Left renal cortex interstitium (tissue), 4 donors: ENCODE measurements at places on chromosomes 6 and 20.

- DNase-seq = no peak
Measured at GRCh38 chr20:61931476-61932198, 134.0 kb downstream of the TAF4 start.

GRCh38 chr20:50338479-50339391 lies 148.1 kb downstream of the CEBPB start:
- DNase-seq = no peak

DNA sequence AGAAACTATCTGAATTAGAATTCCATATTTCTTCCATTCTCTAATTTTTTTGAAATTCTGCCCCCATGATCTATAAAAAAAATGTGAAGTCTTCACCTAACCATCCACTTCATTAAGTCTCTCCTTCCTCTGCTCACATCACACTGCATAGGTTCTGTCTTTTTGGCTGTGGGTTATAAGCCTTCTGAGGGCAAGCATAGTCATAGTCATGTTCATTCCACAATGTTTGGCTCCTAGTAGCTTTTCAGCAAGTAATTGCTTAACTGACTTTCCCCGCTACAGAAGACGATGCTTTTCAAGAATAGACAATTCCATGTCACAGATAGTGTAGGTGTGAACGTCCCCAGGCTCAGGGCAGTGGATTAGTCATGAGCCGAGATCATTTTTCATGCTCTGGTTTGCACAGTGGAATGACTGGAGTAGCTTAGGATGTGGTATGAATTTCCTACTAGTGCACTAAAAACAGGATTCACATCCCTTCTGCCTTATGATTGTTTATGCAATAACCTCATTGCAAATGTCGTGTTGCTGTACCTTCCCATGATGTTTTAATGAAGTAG lies 29.1 kb downstream of the WRNIP1 start:
- no peak for DNase-seq

- DNase-seq = no peak
Measured at GRCh38 chr20:23242556-23243180, 107.9 kb upstream of the NXT1 start.
